ENCODE measurements at places on chromosomes 13 and 19.

GRCh38 chr19:46809534-46810272 lies 21.3 kb upstream of the SLC1A5 start:
- no peak for DNase-seq

DNA sequence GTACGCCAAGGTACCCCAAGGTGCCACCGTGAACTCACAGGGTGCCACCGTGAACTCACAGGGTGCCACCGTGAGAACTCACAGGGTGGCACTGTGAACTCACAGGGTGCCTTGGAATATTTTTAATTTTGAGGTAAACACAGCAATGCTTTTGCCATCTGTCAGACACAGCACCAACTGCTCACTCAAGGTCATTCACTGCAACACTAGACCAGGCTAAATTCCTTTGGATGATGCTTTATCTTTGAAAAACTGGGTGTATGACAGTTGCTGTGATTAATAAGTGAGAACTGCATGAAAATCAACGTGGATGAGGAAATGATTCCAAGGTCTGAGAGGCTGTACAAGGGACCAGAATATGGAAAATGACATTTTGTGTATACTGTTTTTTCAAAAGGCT lies 18.9 kb downstream of the SAFB2 start:
- no peak for DNase-seq

DNA sequence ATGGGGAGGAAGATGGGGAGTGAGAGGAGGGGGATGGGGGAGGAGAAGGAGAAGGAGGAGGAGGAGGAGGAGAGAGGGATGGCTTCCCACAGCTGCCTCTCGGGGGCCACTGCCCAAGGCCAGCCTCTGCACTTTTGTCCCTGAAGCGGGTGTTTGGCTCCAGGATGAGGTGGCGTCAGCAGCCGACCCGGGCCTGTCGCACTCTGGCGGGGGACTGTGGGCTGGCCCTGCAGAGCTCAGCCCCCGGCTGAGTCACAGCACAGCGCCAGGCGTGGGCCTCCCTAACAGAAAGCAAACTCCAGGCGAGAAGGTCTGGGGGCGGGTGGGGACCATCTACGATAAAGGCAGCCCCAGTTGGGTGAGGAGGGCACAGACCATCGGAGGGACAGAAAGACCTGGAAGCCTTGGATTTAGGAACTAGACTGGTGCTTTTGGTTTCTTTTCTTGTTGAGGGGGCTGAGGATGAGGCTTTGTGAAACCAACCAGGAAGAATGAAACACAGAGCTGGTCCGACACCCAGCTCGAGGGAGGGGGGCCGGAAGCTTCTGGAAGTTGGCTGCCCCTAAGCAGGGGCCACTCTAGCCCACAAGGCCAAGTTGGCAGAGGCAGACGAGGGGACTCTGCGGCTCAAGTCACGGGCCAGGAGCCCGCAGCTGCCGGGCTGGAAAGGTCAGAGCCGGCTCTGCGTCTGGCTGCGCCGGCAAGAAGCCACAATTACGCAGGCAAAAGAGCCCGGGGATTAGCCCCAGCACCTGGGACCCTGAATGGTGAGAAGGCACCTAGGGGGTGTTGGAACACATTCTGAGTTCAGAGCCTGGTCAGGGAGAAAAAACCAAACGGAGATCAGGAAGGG lies 18.2 kb downstream of the LSM4 start:
- peak; percentile 89 for DNase-seq

DNA sequence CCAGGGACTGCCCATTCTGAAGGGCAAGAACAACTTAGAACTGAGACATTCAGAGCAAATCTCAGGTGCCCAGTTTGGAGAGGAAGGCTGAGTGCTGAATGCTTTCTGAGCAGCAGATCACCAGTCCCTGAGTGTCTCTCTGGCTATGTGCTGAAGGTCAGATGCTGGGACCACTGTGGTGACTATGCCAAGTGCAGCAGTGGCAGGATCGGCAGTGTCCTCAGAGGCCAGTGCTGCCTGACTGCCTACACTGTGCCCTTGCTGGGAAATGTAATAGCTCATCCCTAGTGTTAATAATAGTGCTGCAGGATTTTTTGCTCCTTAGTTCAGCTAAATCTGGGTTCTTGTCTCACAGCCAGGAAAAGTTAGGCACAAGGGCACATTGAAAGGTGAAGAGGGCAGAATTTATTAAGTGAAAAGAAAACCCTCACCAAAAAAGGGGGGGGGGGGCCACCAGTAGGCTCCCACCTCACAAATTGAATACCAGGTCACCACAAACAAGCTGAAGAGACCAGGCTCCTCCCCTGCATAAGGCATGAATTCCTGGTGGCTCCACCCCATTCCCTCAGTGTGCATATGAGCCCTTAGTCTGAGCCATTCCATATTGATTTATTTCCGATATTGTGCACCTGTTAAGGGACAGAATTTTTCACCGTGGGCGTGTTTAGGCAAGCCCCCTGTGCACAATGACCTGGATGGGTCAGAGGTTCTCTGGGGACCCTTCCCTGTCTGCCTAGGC lies 18.5 kb downstream of the RFXAP start:
- DNase-seq, result no peak

DNA sequence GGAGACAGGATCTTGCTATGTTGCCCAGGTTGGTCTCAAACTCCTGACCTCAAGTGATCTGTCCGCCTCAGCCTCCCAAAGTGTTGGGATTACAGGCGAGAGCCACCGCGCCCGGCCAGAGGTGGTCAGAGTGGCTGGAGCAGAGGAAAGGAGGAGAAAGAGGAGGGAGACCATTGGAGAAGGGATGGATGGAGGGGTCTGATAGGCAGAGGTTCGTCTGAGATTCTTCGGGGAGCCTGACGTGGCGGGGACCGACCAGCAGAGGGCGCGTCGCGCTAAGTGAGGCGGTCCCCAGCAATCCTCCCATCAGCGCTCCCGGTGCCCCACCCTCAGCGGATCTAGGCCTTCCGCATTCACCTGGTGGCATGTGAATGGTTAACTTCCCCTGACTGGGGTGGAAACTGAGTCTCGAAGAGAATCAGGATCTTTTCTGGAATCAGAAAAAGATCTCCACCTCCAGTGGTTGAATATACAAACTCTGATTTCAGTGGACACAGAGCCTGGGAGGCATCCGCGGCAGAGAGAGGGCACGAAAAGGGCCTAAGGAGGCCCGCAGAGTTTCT lies 8.8 kb downstream of the GTPBP3 start:
- peak; percentile 89 for DNase-seq

DNA sequence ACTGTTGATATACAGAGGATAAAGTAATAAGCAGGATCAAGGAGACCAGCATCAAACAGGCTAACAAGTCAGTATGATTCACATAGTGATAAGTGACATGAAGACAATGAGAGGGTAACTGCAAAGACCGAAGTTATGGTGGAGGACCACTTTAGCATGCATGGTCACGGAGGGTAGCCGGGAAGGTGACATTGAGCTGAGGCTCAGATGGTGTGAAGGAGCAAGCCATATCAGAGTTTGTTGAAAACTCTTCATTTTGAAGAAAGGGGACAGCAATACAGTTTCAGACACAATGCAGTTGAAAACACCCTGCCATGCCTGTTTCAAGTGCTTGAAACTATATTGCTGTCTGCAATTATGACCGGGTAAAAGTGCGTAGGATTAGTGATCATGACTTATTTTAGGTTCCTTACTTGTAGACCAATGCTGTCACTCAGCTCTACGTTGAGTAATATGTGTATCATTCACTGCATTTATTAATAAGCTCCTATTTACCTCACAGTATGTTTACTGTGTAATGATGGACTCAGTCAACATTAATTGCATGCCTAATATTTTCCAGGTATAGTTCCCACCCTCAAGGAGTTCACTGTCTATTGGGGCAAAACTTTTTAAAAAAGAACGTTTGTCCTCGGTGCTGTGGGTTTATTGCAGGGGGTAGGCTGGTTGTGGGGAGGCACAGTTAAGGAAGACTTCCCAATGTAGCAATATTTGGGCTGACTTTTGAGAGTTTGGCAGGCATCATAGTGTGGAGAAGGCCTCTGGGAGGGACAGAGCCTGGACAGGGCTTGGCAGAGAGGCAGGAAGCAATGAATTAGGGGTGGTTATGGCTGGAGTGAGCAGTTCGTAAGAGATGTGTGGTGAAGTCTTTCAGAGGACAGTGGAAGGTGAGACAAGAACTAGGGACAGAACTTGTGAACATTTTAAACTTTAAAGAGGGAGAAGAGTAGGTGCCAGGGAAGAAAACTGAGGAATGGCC lies 3.2 kb downstream of the UBAC2 start:
- no peak for DNase-seq

DNA sequence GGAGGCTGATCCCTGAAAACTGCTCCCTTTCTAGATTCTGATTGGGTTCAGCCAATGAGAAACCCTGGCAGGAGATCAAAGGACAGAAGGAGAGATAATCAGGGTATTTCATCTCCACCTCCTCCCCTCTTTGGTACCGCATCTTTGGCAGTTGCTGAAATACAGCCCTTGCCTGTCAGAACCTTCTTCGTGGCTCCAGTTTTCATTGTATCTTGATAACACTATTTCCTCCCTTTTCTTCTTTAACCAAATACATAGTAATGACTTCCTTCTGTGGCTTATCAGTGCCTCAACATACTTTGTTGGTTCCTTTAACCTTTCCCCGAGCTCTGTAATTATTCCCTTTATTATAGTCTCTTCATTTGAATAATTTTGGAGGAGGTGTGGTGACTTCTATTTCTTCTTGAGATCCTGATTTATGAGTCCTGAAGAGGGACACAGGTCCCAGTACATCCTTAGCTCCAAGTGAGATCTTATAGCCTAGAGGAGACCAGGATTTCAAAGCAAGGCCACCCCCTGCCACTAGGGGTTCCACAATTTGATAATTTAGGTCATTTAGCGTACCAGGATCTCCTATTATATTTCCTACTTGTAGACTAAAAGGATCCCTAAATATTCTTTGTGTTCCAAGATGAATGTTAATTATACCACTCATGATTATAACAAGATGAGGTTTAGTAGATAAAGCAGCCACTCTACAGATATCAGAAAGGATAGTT lies 98.0 kb downstream of the EDNRB start:
- DNase-seq, result no peak

GRCh38 chr13:48260970-48261369 lies 28.0 kb downstream of the ITM2B start:
- DNase-seq, result no peak

DNA sequence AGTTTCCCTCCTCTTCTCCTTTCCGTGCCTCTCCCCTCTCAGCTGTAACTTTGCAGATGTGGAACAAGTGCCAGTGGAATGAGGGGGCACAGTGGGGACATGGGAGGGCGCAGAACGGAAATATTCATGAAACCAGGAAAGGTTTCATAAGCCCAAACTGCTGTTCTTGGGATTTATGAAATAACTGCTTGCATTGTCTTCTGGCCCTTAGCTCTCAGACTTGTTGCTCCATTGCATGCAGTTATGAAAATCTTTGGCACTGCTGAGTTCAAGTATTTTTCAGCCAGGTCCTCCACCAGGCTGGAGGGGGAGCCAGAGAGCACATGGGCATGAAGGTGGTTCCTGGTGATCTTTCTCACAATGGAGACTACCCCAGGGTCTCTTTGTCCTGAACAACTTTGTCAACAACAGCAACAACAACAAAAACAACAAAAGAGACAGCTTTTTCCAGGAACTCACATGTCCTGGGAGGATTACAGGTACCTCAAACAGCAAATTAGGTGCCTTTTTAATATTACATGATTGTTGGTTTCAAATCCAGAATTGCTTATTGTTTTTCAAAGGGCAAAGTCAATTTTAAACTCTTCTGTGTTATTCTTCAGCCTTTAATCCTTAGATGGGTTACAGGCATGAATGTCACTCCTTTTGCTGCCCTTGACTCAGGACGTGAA lies 1.5 kb downstream of the RGCC start:
- peak; percentile 75 for DNase-seq

DNA sequence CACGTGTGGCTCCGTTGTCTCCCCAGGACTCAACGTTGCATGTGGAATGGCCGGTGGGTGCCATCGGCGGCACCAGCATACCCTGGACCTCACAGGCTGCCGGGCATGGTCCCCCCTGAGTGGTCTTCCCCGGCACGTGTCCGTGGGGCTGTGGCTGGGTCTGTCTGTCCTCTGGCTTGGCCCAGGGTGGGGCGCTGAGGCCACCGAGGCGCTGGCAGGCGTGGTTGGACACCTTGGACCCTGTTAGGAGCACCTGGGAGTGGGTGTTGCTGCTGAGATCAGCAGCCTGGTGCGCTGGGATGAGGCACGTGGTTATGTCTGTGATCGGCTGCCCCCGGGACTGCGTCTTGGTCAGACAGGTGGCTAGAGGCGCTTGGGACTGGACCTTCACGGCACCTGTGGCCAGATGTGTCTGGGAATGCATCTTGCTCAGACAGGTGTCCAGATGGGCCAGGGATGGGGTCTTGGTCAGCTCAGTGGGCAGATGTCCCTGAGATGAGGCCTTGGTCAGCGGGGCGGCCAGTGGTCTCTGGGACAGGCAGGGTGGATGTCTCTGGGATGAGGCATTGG lies 9.2 kb downstream of the IQCN start:
- no peak for DNase-seq

- DNase-seq, result no peak
These were observed 59.3 kb downstream of the TNFSF13B start for GRCh38 chr13:108328848-108329247.

GRCh38 chr19:3725640-3726310 lies 17.6 kb downstream of the TJP3 start:
- DNase-seq, result no peak

DNA sequence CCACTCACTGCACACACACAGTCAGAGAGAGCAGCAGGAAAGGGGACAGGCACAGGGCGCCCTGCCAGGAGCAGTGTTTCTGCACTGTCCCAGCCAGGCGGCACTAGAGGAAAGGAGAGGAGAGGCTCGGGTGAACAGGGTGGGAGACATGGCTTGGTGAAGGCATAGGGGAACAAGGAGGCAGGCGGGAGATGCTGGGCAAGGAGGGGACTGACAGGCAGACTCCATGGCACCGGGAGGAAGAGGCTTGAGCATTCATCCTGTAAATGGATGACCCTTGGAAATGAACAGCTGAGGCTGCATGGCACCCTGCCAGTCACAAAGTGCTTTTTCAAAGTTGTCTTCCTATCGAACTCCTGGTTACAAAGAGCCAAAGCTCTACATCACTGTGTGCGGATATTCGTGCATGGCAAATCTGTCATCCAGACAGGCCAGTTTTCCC lies 22.4 kb downstream of the MED26 start:
- DNase-seq, result no peak

- DNase-seq, result no peak
These were observed 33.5 kb downstream of the PDE4A start for GRCh38 chr19:10453852-10454251.

GRCh38 chr19:47661611-47662010 lies 51.6 kb upstream of the EHD2 start:
- DNase-seq, result no peak

DNA sequence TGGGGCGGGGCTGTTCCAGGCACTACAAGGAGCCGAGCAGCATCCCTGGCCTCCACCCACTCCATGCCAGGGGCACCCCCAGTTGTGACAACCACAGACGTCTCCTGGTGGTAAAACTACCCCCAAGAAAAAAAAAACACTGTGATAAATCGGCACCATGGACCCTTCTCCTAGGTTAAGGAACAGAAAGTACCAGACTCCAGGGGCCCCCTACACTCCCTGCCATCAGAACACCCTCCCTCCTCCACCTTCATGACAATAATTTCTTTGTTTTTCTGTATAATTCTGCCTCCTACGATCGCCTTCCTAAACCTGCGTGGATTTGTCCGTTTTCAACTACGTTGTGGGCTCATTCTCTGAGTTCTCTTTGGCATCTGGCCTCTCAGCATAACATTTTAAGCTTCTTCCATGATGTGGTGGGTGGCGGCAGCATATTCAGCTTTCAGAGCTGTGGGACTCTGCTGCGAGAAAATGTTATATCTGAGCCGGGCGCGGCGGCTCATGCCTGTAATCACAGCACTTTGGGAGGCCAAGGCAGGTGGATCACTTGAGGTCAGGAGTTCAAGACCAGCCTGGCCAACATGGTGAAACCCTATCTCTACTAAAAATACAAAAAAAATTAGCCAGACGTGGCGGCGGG lies 8.6 kb downstream of the TLE2 start:
- DNase-seq, result no peak

- DNase-seq, result no peak
These were observed 17.7 kb upstream of the RUBCNL start for GRCh38 chr13:46404733-46405100.
